Endothelial cell of umbilical vein (primary cell): ENCODE measurements at places on chromosomes 7 and 10. TPM values are rescaled to one million over a fixed set of nuclear protein-coding genes. Genes with fewer than 3 reads are reported as not detected.

- no peak for DNase-seq
These were observed 61.5 kb downstream of the PTN start for GRCh38 chr7:137282043-137282442.

DNA sequence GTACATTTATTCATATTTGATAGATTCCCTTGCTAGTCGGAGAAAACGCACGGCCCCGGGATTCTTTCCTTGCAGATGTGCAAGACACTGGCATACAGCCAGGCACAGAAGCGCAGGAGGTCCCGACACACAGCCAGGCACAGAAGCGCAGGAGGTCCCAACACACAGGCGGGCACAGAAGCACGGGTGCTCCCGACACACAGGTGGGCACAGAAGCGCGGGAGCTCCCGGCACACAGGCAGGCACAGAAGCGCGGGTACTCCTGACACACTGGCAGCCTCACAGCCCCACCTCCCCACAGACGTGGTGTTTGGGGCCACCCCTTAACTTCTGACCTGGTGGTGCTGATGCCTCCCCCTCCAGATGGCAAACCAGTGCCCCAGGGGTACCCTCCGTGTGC lies 237.3 kb downstream of the ZMYND11 start:
- no peak for DNase-seq

The KIAA1217 gene
- total RNA-seq: 3.1 and 10.3 TPM in 2 replicates

- peak; percentile 44 for DNase-seq
These were observed 9.8 kb downstream of the LFNG start for GRCh38 chr7:2529161-2530070.

- DNase-seq: no peak
These were observed 38.8 kb upstream of the MYL10 start for GRCh38 chr7:101667920-101668319.

DNA sequence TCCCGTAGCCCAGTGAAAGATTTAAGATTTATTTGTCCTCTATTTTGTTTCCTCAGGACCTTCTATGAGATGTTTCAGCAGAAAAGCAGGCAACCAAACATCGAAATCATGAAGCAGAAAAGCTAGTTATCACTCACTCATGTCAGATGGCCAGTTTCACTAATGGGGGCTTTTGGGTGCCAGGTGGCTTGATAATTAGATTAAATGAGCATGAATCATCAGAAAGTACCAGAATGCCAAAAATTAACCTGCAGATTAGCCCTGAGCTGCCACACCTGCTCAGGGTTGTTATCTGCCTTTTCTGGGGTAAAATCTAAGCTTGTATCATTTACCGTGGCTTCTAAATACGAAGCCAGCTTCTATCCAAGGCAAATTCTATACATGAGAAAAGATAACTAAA lies 1017.5 kb downstream of the XPNPEP1 start:
- DNase-seq: no peak

- DNase-seq: no peak
These were observed 100.9 kb upstream of the SORCS3 start for GRCh38 chr10:104540181-104540580.

DNA sequence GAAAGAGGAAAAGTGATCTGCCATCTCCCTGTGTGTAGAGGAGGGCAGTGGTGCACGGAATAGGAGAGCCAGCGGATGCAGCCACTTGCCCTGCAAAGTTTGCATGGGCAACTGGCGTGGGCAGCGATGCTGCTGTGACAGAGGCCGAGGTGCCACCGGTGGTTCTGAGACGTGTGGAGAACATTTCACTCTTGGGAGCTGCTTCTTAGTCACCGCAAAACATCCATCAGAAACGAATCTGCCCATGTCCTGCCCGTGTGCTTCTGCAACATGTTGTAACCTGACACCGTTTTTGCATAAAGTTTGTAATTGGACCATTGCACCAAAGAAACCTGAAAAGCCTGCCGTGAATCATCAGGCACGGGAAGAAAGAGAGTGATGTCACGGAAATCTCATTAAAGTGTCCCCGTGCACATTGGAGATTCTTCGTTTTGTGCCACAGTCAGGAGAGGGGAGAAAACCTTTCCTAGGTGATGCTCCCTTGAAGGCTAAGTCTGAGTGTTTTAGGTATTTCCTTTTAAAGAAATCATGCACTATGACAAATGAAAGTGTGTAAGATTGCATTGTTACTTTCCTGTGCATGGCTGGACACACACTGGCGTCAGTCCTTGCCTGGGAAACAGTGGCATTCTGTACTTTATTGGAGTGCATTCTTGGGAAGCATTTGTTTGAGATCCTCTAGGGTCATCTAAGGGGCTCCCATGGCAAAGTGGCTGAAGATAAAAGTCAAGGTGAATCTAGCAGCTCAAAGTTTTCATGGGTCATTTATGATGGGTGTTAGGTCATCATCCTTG lies 302.6 kb downstream of the KLF6 start:
- DNase-seq: peak; percentile 94

The CLCN1 gene
- total RNA-seq: not detected in 2 replicates

GRCh38 chr7:36621396-36621795 lies 102.9 kb downstream of the AOAH start:
- DNase-seq: no peak

DNA sequence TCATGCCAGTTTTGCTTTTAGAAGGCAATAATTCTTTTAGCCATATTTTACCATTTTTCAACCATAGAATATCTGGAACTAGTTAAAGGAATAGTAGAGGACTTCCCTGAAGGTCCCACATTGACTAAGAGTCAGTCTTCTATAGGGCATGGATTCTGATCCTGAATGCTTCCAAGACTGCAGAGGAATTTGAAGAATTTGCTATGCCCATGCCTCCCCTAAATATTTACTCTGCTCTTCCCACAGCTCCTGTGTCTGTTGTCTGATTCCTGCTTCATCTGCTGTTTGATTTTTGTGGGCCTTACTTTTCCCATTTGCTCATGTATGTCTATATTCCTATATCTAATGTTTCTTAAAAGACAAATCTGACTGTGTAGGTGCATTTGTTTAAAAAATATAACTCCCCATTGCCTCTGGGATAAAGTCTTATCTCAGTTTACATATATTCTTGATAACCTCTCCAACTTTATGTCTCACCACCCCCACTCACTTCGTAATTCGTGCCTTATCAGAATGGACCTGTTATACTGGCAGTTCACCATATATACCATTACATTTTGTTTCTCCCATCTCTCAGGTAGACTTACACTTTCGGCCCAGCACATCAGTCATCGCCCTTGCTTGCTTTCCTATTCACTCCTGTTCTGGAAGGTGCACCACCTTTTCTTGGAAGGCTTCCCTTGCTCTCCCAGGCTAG lies 33.9 kb downstream of the LRRC4 start:
- DNase-seq: no peak

- no peak for DNase-seq
These were observed 234.8 kb downstream of the TRIL start for GRCh38 chr7:28723336-28723735.

The GIMAP6 gene
- 85.0 and 87.8 TPM in 2 replicates for total RNA-seq

DNA sequence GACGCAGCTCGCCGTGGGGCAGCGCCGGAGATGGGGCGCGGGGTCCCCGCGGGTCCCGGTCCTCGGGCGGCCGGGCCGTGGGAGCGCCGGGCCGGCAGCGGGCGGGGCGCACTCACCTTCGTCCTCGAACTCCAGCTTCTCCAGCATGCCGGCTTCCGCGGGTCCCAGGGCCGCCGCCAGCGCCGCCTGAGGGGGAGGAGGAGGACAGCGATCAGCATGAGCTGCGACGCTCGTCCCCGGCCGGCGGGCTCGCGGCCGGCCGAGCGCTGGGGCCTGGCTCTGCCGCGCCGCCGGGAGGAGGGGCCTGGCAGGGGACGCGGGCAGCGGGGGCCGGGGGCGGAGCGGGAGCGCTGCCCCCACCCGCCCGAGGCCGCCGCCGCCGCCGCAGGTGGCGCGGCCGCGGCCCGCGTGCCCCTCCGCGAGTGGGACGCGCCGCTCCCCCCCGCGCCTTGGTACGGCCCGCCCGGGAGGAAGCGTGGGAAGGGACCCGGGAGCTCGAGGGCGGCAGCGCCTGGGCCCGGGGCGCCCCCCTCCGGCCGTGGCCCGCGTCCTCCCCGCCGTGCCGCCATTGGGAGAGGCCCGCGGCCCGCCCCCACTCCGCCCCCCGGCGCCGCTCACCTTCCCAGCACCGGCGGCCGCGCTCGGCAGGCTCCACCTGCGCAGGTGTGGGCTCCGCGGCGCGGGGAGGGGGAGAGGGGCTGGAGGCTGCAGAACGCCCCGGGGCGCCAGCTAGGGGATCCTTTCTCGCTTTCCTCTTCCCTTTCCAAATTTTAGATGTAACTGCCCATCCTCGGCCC lies 112.5 kb upstream of the RHEB start:
- peak; percentile 68 for DNase-seq

- peak; percentile 13 for DNase-seq
These were observed 22.2 kb downstream of the LIPK start for GRCh38 chr10:88728107-88728763.

The ZC3HAV1L gene
- total RNA-seq: 23.8 and 25.7 TPM in 2 replicates

- DNase-seq: no peak
These were observed 23.2 kb downstream of the KPNA7 start for GRCh38 chr7:99184532-99185218.

GRCh38 chr7:41007351-41007751 lies 695.5 kb downstream of the INHBA start:
- no peak for DNase-seq

The TEX47 gene
- not detected in 2 replicates for total RNA-seq
